Stimulated activated CD4-positive, alpha-beta T cell treated with anti-CD3 and anti-CD28 coated beads, Interleukin-15, amount 100 ng/mL, for 24 hours (primary cell): ENCODE measurements at places on chromosomes 13 and 19.

DNA sequence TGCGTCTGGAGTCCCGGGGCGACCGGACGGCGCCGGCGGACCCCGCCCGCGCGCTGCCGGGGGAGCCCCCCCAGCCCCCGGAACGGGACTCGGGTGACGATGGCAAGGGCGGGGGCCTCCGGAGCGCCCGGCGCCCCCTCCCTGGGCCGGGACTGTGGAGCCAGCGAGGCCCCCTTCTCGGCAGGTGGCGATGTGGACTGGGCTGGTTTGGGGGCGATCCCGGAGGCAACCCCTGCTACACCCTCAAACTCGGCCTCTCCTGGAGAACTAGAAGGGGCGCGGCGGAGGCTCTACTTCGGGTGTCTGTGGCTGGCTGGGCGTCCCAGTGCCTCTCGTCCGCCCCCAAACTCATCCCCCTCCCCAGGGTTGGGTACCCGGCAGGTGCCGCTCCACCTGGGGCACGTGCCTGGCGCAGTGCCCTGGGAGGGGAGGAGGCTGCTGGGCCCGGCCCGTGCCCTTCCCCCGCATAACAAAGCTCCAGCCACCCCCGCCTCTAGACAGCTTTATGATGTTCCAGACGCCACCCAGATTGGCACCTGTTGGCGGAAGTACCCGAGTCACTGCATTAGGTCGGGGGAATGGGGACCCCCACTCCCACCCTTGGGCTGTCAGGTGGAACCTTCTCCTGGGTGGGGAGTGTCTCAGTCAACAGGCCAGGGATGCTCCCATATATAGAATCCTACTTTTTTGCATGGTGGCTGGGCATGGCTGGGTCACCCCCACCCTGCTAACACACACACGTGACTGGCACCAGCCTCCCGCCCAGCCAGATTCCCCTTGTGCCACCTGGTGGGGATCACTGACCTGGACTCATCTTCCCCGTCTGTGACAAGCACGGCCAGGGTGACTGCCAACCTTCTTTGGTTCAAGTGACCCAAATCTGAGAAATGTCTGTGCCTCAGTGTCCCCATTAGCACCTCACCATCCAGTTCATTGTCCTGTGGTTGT lies 722 bp downstream of the PKN1 start:
- peak; percentile 57 for DNase-seq

DNA sequence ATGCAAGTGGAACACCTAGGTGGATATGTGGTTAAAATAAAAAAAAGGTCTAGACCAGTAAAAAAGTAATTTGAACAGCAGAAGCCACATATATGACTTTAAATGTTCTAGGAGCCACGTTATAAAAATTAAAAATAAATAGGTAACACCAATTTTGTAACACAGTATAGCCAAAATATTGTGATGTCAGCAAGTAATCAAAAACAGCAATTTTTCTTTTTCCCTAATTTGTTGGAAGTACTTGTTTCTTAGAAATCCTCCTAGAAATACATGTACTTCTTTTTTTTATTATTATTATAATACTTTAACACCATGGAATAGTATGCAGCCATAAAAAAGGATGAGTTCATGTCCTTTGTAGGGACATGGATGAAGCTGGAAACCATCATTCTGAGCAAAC lies 25.7 kb upstream of the C1QTNF9B start:
- DNase-seq = no peak

- DNase-seq = no peak
Measured at GRCh38 chr13:66014771-66015170, 1215.4 kb downstream of the PCDH9 start.

DNA sequence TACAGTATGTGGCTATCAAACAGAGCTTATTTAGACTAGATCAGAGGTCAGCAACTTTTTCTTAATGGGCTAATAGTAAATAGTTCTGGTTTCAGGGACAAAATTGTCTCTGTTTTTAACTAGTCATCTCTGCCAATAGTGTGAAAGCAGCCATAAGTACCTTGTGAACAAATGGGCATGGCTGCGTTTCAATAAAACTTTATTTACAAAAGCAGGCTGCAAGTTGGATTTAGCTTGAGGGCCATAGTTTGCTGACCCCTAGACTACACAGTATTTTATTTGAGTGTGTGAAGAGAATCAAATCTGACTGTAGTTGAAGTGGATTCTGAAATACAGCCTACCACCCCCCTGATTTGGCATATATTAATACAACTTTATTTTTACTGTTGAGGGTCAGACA lies 75.6 kb downstream of the SCEL start:
- DNase-seq = no peak

DNA sequence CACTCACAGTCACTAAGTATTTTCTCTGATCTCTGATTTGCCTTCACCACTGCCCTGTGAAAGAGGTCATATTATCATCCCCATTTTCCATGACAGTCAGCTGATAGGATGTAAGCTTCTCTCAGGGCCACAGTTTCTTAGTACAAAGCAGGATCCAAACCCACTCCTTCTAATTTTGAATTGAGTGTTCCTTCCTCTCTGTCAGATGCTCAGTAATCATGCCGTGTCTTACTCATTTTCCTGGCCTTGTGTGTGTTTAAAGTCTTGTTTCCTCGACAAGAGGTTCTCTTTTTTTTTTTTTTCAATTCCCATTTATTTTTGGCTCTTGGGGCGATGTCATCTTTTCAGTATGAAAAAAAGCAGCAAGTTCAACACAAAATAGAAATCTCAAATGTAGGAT lies 72.3 kb downstream of the NAA16 start:
- DNase-seq = no peak

DNA sequence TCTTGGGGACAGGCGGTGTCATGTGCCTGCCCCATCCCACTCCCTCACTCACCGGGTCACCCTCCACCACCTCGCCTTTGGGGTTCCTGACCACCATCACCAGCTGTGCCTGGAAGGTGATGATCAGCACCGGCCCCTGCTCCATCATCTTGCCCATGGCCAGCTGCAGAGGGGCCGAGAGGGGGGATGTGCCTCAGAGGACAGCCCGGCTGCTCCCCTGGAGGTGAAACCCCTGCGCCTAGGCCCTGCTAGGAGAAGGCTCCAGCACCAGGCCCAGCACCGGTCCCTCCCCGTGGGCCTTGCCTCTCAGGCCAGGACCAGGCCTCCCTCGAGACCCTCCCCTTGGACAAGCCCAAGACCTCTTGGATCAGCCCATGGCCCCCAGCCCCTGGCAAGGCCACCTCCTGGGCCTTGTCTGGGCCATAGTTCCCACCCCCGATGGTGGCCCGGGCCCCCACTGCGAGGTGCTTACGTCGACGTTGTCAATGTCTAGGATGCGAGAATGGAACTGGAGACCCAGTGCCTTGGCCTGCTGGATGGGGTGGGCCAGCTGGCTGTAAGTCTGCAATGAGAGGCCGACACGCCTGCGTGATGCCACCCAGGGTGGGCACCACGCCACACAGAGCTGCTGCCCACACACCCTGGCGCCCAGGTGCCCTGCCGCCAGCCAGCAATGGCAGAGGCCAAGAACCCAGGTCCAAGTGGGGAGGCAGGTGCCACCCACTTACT lies 1.8 kb upstream of the CTXN1 start:
- DNase-seq = no peak

GRCh38 chr19:19528721-19529490 lies at the start of gene YJEFN3:
Gene YJEFN3, plus strand, starts transcription at chr19:19528911. Its CDS starts 22 bp downstream, at chr19:19528933.
- no peak for DNase-seq

DNA sequence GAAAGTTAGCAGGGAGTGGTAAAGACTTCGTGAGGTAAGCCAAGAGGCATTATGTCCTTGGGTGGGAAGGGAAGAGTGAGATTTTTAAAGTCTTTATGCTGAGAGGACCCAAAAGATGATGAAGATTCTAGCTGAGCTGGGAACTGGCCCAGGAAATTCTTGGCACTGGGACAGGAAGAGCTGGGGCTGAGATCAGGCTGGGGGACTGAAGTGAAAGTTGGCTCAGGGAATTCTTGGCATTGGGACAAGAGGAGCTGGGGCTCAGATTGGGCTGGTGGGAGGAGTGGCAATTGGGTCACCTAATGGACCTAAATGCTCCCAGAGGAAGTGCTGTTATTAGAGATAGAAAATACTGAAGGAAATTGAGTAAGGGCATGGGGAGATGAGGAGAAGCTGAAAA lies 8.8 kb downstream of the SCEL start:
- no peak for DNase-seq

DNA sequence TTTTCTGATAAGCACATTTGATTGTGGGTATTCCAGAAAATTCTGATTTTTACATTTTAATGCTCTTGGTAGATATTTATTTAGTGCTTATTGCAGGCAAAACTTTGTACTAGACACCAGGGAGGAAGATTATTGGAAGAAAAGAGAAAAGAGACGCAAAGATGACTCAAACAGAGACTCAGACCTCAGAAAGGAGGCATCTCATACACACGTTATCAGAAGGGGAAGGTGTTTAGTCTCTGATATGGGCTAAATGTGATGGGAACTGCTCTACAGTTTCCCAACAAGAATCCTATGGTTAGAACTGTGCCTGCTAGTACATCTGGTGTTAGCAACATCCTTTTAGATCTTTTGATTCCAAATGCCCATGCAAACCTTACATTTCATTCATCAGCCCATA lies 245.6 kb downstream of the KLF5 start:
- no peak for DNase-seq

GRCh38 chr13:28286263-28286662 lies 147.9 kb downstream of the PAN3 start:
- no peak for DNase-seq

GRCh38 chr13:49615836-49616675 lies 12.3 kb upstream of the ARL11 start:
- DNase-seq = no peak

DNA sequence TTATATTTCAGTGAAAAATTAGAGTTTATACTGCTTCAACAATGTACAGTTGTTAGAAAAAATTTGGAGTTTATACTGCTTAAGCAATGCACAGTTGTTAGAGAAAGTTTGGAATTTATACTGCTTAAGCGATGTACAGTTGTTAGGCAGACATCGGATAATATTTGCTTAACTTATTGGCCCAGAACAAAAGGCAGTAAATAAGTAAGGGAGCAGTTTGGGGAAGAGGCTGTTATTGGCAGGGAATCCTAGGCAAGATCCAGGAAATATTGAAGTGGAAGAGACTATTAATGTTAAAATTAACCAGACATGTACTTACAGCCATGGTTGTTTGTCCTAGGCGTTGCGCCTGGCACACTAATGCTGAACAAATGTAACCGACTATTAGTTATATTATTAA lies 166.9 kb downstream of the GPC5 start:
- no peak for DNase-seq

- DNase-seq = no peak
Measured at GRCh38 chr13:48908381-48909055, 67.2 kb upstream of the FNDC3A start.

DNA sequence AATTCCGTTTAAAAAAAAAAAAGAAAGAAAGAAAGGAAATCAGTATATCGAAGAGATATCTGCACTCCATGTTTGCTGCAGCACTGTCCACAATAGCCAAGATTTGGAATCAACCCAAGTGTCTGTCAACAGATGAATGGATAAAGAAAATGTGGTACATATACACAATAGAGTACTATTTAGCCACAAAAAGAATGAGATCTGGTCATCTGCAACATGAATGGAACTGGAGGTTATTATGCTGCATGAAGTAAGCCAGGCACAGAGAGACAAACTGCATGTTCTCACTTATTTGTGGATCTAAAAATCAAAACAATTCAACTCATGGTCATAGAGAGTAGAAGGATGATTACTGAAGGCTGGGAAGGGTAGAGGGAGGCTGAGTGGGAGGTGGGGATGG lies 16.3 kb downstream of the ZNF565 start:
- DNase-seq = no peak

DNA sequence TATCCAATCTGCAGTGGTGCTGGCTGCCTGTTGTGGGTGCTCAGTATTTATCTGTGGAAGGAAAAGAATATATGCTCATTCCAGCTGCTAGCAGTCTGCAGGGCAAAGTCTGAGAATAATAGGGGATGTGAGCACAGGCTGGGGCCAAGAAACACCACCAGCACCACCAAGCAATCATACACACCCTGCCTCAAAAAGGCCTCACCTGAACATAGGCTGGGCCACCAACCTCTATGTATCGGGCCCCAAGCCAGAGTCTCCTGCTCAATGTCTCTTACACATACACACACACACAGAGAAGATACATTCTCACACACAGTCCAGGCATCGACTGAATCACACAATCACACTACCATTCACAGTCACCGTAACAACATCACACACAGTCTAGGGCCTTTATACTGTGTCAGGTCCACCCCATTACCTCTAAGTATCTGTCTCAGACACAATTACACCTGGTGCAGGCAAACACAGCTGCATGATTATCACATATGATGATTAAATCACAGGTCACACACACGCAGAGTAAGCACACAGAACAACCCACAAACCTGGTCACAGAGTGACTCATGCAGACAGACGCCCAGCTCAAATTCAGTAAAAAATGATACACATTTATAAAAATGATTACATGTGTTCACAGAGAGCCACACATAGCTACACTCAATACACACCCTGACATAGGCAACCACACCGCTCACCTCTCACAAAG lies 1.3 kb upstream of the ZSCAN22 start:
- DNase-seq = peak; percentile 27

- no peak for DNase-seq
Measured at GRCh38 chr19:44809577-44810233, 802 bp downstream of the BCAM start.

GRCh38 chr13:30746791-30747190 lies 11.4 kb downstream of the ALOX5AP start:
- no peak for DNase-seq

DNA sequence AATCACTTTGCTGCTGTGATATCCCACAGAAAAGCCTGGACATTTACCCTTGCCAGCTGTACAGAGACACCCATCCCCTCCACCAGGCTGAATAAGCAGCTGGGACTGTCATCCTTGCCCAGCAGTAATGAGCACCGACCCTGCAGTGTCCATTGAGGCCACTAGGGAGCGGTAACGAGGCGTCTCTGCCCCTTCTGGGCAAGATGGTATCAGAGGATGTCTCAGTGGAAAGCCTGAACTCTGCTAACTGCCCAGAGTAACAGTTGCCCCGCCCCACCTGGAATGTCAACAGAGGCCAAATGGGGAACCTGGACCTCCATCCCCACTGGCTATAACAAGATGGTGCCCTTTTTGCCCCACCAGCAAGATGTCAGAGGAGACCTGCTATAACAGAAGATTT lies 22.8 kb upstream of the CEACAM20 start:
- DNase-seq = peak; percentile 61

- no peak for DNase-seq
Measured at GRCh38 chr19:46732966-46733689, 12.7 kb upstream of the FKRP start.

- no peak for DNase-seq
Measured at GRCh38 chr13:61187471-61187870, 228.2 kb downstream of the PCDH20 start.

- no peak for DNase-seq
Measured at GRCh38 chr19:6011794-6012193, 33.9 kb upstream of the RANBP3 start.

GRCh38 chr13:101465877-101466276 lies 13.4 kb downstream of the ITGBL1 start:
- DNase-seq = no peak

- DNase-seq = no peak
Measured at GRCh38 chr19:30227012-30227621, 145.1 kb upstream of the ZNF536 start.

DNA sequence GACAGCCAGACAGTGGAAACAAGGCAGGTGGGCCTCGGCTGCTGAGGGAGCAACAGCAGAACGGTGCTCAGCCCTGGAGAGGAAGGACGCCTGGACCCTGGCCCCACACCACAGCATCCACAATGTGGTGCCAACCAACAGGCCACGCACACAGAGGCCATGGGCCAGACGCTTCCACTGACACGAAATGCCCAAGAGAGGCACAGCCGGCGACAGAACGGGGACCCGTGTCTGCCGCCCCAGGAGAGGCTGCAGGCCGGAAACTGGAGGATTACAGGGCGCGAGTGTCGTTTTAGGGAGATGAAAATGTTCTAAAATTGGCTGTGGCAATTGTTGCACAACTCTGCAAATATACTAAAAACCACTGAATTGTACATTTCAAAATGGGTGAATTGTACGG lies 69.7 kb downstream of the RASA3 start:
- no peak for DNase-seq
